AG09319 (cell line): ENCODE measurements at places on chromosomes 3 and 15.

DNA sequence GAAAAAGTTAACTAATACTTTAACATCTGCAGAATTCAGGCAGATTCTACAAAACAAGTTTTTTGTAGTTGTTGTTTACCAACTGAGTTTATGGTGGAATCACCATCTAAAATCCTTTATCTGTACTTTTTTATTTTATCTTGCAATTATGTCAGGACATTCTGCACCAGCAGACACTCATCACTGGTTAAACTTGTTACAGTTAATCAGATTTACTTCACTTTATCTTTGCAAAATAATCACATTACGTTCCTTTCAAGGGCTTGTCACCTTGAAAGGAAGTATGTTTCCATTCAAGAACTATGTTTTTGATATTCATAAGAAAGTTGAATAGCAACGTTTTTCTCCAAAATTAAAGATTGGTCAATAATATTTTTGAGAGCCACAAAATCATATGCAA is 796.6 kb upstream of the ROBO1 start:
- no peak for DNase-seq

- no peak for DNase-seq
These were observed 297.3 kb upstream of the THBS1 start for GRCh38 chr15:39283531-39283930.

DNA sequence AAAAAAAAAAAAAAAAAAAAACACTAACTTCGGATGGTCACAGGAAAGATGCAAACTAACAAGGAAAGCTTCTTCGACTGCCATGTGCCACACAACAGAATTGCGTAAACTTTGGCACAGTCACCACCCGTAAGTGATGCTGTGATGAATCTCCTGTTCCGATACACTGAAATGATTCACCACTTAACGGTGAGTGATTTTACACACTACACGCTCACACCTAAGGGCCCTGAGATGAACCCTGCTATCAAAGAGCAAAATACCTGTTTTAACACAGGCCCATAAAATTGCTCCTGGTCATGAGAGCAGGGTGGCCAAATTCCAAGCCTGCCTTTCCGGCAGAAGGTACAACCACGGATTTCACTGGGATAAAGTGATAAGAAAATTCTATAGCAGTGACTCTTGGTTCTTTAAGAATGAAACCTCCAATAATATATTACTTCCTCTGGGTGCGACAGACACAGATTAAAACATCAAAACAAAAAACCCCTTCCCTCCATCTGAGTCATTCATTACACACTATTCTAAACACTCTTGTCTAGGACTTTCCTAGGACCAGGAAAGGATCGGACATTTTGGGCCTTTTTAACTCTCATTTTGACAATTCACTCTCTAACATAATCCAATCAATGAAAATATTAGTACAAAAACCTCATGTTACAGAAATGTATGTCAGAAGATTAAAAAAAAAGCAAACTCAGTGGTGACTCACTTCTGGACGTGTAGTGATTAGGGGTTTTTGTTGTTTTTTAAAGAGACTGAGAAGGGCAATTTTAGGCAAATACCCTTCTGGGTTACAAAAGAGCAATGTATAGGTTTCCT is 28.3 kb downstream of the LRIG1 start:
- no peak for DNase-seq

GRCh38 chr15:48371961-48372360 is 40.7 kb downstream of the DUT start:
- no peak for DNase-seq

GRCh38 chr3:172751175-172751704 is 714 bp downstream of the ECT2 start:
- no peak for DNase-seq

DNA sequence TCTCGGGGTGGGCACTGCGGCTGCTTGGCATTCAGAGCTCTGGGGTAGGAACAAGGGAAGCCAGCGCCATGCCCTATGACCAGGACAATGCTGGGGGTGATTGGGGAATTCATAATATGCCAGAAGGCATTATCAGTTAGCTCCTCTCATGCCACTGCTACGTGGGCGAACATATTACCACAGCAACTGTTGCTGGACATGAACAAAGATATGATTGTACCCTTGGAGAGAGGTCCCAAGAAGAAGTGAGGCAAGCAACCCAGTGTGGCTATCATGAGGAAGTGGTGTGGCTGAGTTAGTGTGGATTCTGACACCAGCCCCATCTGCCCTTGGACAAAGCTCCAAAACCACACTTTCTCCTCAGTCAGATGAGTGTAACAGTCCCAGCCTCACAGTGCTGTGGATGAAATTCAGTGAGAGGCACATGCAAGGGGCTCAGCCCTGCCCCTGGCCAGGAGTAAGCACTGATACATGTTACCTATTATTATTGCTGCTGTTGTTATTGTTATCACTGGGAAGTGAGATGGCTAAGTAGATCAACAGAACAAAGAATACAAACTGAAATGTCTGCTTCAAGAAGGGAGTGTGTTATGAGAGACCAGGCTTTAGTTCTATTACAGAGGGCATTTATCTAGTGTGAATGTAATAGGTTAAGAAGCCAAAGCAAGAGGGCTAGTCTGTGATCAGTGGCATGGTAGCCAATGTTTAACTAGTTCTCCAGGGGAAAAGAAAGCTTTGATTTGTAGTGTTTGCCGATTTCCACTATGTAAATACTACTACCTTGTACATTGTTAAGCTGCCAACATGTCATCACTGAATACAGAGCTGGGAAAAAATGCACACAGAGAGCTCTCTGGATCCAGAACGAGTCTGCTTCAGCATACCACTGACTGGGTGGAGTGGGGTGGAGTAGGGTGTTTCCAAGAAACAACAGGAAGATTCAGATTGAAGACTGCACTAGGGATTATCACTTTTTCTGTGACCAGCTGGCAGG is 222.3 kb upstream of the EIF1B start:
- DNase-seq: no peak

GRCh38 chr15:71096676-71097075 is 18.6 kb upstream of the THSD4 start:
- no peak for DNase-seq

DNA sequence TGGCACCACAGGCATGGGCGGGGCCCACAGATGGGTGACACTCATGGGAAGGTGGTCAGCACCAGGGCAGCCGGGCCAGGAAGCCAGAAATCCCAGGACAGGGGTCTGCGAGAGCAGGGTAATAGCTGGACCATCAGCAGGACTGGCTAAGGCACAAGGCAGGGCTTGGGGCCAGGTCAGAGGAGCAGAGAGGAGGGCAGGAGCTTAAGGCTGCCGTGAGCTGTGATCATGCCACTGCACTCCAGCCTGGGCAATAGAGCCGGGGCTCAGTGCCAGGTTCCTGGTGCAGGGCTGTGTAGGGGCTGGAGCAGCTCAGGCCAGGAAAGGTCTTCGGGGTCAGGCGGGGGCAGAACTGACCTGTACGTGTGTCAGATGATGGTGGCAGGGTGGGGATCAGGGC is 64.2 kb upstream of the LINGO1 start:
- no peak for DNase-seq

DNA sequence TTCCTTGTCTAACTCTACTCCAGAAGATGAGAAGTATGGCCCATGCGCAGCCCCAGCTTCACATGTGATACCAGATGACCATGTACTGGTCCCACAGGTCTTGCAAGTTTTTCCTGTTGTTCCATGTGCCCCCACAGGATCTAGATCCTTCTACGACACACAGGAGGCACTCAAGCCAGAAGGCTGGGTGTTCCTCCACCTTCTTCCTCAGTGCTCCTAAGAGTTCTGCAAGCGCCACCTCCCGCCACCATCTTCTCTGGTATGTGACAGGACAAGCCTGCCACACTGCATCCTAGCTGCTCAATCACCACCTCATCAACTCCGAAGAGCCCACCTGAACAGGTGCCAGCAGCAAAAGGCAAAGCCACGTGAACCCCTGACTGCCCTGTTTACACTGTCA is 43.1 kb downstream of the XXYLT1 start:
- no peak for DNase-seq

- DNase-seq: no peak
These were observed 243.5 kb downstream of the MFSD1 start for GRCh38 chr3:159045279-159045885.

GRCh38 chr3:152626226-152626625 is 208.7 kb upstream of the P2RY1 start:
- no peak for DNase-seq

GRCh38 chr15:71186267-71186666 is 71.0 kb downstream of the THSD4 start:
- DNase-seq: no peak

DNA sequence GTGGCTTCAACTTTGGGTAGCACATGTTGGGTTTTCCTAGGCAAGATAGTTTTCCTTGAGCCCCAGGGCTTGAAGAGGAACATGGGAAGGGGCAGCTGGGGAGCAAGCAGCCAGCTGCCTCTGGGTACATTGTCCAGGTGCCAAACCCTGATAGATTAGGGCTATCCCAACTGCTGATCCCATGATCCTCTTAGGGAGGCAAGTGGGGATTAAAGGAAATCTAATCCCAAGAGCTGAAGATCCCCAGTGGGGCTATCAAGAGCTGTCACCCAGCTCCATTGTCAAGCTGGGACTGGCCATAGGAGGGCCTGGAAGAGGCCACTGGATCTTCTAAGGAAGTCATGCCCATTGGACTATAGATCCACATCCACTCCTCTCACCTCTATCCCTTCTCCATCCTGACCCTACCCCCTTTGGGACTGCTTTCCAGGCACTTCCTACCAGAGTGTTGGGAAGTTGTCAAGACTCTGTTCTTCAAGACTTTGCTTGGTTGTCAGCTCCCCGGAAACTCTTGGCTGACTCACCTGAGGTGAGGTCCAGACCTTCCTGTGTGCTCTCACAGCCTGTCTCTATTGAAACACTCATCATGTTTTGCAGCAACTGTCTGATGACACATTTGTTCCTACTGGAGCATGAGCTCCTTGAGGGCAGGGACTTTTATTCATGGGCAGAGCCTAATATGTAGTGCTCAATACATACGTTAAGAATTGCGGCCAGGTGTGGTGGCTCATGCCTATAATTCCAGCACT is 5.9 kb downstream of the CAMK2N2 start:
- no peak for DNase-seq
